ENCODE measurements at places on chromosomes 2 and 18.

DNA sequence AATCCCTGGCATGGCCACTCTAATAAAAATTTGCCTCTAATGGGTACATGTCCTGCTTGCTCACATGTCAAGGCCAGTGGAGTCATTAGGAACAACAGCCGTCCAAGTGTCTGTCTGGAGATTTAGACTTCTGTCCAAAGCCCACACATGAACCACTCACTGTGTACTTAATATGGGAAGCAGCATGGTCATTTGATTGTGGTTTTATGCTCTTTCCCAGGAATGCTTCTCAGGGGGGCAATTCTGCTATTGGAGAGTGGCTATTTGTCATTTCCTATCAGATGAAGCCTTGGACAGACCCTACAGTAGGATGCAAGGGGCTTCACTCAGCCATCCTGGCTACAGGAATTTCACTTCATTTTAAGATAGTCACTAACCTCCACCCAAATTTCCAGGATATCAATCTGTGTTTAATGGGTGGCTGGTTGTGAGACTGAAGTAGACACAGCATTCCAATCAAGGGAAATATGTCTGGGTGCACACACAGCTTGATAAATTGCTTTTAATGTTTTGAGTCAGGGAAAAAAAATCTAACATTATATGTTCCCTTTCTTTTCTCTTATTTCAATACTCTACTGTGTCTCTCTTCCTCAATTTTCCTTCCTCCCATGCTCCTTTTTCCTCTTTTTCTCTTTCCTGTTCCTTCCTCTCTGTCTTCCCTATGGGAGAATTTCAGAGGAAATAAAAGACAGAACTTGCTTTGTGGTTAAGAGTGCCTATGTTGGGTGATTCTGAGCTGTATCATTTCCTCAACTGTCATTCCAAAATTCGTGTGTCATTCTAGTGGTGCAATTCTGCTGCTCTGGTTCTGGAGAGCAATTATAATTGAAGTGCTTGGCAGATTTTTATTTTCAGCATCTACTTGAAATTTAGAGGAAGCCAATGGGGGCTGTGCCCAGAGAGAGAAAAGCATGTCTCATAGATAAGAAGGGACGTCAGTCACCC is 320.1 kb downstream of the OSR1 start:
- no peak for DNase-seq

DNA sequence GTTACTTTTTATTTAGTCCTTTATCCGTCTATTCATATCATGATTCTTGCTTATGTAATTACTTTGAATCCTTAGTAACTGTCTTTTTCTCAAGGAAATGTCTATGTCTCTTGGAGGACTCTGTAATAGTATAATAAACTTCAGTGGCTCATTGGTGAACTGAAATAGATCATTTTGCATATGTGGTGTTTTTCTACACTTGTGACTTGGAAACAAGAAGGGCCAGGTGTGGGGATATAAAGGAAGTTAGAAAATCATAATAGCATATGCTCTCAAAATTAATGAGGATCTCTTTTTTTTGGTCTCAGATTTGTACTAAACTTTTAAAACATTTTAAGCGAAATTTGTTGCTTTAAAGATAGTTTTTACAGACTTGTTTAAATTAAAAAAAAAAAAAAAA is 453.0 kb upstream of the CDH20 start:
- DNase-seq: no peak

DNA sequence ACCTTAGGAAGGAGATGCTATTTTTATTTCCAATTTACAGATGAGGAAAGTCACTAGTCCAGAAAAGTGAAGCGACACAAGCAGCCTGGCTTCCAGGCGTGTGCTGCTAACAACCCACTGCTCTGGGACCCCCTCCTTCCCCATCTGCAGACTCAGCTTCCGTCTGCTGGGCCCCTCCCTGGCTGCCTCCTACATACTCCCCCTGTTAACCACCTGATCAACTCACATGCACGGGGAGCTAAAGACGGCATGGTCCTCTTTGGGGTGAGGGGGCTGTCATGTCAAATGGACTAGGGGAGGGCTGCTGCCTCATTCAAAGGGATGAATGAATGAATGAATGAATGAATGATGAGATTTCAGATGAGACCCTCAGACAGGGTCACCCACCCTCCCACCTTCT is 184.2 kb downstream of the CTIF start:
- DNase-seq: no peak

DNA sequence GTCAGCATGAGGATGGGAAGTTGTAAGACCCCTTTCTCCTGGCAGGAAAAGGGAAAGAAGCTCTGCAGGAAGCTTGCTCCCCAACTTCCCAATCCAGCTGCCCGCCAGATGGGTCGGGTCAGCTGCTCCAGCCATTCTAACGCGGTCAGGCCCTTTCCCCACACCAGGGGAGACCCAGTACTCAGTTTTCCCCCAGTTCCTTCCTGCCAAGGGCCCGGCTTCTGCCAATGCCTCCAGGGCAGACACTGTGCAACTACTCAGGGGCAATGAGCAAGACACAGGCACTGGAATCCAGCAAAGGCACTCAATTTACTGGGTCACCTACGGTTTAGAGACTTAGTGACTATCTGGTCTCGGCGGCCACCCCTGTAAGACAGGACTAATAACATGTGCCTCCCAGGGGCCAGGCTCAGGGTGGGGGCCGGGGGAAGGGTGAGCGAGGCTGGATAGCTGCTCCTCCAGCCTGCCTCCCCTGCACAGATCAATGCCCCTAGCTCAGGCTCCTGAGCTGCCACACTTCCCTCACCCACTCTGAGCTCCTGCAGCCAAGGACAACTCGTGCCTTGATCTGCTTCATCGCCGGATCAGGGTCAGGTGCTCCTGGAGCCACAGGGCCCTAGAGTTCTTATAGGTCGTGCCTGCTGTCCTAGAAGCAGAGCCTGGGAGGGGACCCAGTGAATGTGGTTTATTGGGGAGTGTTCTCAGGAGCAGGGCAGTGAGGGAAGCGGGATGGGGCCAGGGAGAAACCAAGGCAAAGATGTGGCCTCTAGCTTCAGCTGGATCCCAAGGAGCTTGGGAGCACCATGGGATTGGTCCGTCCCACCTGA is 171.1 kb downstream of the ZFP36L2 start:
- no peak for DNase-seq

Data from stimulated activated naive CD4-positive, alpha-beta T cell treated with Interleukin-2 at 50 U/mL for 16 hours (primary cell).